ENCODE measurements at places on chromosomes 4 and X.

DNA sequence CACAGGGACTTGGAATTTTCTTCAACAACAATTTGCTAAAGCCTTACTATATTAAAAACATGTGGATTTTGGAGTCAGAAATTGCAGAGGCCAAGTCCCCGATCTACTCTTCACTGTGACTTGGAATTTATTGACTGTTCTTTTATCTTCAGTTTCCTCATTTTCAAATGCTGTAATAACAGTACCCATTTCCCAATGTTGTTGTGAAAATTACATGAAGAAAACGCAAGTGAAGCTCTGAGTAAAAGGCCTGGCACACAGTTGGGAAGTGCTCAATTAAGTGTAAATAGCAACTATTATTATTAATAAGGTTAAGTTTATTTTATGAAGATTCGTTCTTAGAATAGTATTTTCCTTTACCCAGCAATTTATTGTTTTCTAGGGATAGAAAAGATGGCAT is 15.7 kb downstream of the STBD1 start:
- DNase-seq, result no peak
- no peaks in the 10 kb centered on the region for H3K4me1 ChIP-seq
- H3K36me3 ChIP-seq, result no peaks in the 10 kb centered on the region
- H3K27ac ChIP-seq, result no peak overlapping the region
- no peaks in the 10 kb centered on the region for H3K27me3 ChIP-seq

GRCh38 chr4:108559068-108559793 is 61.1 kb upstream of the RPL34 start:
- H3K27ac ChIP-seq, result no peak overlapping the region
- no peak for DNase-seq
- no peaks in the 10 kb centered on the region for H3K27me3 ChIP-seq
- no peaks in the 10 kb centered on the region for H3K36me3 ChIP-seq
- no peak overlapping the region for H3K4me3 ChIP-seq
- H3K4me1 ChIP-seq, result no peaks in the 10 kb centered on the region

- H3K27me3 ChIP-seq, result no peaks in the 10 kb centered on the region
- no peaks in the 10 kb centered on the region for H3K36me3 ChIP-seq
- no peak overlapping the region for H3K27ac ChIP-seq
Measured at GRCh38 chrX:123720486-123720885, 12.4 kb downstream of the THOC2 start.

DNA sequence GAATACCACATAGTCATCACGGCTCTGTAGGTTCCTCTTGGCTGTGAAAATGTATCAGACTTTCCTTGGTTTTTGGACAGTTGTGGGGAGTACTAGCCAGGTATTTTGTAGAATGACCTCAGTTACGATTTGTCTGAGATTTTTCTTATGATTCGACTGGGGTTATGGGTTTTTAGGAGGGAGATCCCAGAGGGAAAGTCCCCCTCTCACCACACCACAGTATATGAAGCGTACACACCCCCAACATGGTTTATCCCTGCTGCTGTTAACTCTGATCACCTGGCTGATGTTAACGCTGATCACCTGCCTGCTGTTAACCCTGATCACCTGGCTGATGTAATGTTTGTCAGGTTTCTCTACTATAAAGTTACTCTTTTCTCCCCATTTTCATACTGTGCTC is 72.6 kb downstream of the ANAPC4 start:
- no peak overlapping the region for H3K4me3 ChIP-seq
- H3K27ac ChIP-seq, result no peak overlapping the region
- no peak for DNase-seq
- no peaks in the 10 kb centered on the region for H3K36me3 ChIP-seq
- H3K4me1 ChIP-seq, result no peaks in the 10 kb centered on the region

DNA sequence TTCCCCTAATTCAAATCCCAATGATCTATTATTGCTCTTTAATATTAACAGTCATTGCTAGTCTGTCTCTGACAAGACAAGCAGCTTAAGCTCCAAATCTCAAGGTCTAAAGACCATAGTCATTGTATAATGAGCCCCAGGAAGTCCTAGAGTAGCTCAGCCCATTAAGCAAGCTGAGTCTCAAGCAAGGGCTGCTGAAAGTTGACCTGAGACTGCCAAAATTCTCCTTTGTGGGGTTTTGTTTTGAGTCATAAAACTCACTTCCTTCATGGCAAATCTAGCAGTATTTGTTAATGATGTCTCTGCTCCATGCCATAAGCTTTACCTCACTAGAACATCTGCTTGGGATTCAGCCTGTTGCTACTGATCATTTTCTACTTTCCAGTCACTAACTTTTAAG is 313.2 kb downstream of the ANTXR2 start:
- no peaks in the 10 kb centered on the region for H3K36me3 ChIP-seq
- H3K4me3 ChIP-seq, result no peak overlapping the region
- DNase-seq, result no peak
- no peak overlapping the region for H3K27ac ChIP-seq
- H3K27me3 ChIP-seq, result no peaks in the 10 kb centered on the region
- H3K4me1 ChIP-seq, result no peaks in the 10 kb centered on the region

- no peaks in the 10 kb centered on the region for H3K36me3 ChIP-seq
- peak overlapping the region; percentile 62 for H3K4me3 ChIP-seq
- H3K4me1 ChIP-seq, result no peaks in the 10 kb centered on the region
- no peaks in the 10 kb centered on the region for H3K27me3 ChIP-seq
- H3K27ac ChIP-seq, result peak overlapping the region; percentile 59
Measured at GRCh38 chrX:134460862-134461220, 876 bp downstream of the HPRT1 start.

- no peak overlapping the region for H3K4me3 ChIP-seq
- H3K27me3 ChIP-seq, result no peaks in the 10 kb centered on the region
- H3K27ac ChIP-seq, result no peak overlapping the region
- peak; percentile 73 for DNase-seq
- no peaks in the 10 kb centered on the region for H3K36me3 ChIP-seq
- no peaks in the 10 kb centered on the region for H3K4me1 ChIP-seq
Measured at GRCh38 chrX:17464194-17464593, 89.2 kb downstream of the NHS start.

GRCh38 chrX:140713174-140713539 is 3.6 kb downstream of the LINC00632 start:
- DNase-seq, result no peak
- no peaks in the 10 kb centered on the region for H3K4me1 ChIP-seq
- no peak overlapping the region for H3K27ac ChIP-seq
- no peaks in the 10 kb centered on the region for H3K27me3 ChIP-seq
- no peaks in the 10 kb centered on the region for H3K36me3 ChIP-seq
- no peak overlapping the region for H3K4me3 ChIP-seq

GRCh38 chr4:27288496-27288895 is 427.9 kb downstream of the STIM2 start:
- no peaks in the 10 kb centered on the region for H3K36me3 ChIP-seq
- H3K27ac ChIP-seq, result no peak overlapping the region
- no peaks in the 10 kb centered on the region for H3K4me1 ChIP-seq
- H3K4me3 ChIP-seq, result no peak overlapping the region
